ENCODE measurements at places on chromosomes 7 and 10.

DNA sequence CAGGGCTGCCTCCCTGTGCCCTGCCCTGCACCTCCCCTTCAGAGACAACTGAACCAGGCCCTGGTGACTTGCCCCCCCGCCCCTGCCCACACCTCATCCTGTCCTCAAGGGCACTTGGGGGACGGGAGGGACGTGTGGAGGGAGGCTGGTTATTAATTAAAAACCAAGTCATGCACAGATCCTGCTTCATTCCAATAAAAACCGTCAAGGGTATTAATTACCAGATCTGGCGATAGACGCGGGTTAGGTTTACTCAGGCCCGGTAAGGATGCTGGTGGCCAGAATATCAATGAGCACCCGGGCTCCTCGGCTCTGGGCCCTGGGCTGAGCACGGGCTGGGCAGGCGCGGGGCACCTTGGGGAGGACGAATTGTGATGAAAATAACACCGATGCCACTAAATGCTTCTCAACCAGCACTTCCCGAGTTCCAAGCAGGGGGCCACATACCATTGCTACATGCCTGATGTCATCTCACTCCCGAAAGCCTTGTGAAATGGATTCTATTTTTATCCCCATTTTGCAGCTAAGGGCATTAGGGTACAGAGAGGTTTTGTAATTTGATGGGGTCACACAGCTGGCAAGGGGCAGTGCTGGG, 24.5 kb upstream of the GTF2IRD1 start:
- no peak for DNase-seq

DNA sequence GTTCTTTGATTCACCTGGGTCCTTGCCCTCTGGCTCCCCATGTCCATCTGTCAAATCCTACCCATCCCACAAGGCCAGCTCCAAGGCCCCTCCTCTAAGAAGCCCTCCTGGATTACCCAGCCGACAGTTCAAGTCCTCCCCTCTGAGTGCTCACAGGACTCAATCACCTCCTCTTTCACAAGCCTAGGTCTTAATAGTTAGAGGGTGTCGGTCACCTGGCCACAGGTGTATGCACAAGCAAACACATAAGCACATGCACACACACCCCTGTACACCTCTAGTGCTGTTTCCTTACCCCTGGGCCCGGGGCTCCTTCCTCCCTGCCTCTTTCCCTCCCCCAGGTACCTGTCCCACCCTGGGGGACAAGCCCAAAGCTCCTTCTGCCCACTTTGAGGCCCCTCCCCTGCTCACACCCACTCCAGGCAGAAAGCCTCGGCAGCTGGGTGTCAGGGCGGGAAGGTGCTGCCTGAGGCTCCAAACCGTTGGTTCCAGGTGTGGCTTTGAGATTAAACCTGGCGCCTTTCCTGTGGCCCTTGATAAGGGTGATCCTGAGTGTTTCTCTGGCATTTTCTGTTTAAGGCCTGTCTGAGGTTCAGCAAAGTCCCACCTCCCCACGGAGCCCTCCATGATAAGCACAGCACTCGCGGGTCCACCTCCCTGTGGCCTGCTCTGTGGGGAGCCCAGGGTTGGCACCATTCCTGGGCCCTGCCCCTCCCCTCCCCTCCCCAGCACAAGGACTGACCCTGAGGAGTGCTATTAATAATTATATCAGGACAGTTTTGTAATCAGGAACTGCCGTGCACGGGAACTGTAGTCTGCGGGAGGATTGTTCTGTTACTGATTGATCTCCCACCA, 14.6 kb upstream of the AQP1 start:
- no peak for DNase-seq

DNA sequence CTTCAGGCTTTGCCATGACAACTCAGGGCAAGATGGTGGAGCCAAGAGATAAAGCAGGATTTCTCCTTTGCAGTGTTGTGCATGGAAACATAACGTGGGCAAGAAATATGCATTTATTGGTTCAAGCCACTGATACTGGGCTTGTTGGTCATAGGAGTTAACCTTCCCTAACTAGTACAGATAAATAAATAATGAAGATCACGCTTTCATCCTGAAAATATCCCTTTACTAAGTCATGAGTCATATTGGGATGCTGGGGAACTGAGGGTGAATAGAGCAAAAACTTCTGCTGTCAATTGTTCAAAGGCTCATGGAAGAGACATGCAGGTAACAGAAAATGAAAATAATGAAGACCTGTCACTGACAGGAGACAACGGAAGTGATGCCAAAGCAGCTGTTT, 55.5 kb downstream of the TES start:
- no peak for DNase-seq

DNA sequence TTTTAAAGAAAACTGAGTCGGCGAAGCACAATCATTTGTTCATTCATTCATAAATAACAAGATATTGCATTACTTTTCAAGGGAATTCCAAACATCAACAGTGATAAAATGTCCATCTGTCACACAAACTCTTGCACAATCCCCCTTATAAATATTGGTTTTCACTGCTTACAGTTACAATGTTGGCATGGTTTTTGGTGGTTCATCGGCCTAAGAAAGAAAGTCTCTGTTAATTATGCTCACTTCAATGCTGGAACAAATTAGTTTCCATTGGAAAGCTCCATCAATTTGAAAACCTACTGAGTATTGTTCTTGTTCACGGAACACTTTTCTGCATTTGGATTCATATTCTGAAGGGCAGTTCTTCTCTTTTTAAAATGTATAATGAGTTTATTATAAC, 188.5 kb downstream of the JAZF1 start:
- no peak for DNase-seq

DNA sequence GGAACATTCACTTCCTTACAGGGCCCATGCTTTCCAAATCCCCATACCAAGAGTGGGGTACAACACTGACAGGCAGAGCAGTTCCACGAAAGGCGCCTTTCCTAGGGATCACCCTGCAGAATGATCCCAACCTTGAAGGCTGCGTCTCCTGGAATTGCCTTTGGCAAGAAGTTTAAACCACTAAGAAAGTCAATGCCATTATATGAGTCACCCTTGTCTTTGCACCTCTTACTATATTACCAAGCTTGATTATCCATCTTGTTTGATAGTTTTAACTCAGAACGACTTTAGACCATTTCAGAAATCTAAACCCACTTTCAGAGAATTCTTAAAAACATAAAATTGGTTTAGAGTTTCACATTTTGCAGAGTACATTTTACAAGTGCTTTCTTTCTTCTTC, 282.1 kb downstream of the ARHGAP12 start:
- no peak for DNase-seq

DNA sequence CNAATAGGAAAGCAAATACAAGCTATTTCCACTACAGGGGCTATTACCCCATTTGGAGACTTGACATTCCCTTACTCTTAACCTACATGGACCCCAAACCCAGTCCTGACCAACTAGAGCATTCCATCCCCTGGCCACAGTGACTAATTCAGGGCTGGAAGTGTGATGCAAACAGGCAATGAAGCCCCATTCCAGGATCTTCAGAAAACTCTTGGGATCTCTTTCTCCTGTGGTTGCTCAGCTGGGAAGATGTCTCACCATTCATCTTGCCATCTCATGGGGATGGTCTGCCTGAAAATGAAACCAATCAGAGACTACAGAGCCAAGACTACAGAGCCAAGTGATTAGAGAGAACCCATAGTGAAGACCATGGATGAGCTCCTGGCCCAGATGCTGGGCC, 206.2 kb downstream of the ZNF365 start:
- no peak for DNase-seq

DNA sequence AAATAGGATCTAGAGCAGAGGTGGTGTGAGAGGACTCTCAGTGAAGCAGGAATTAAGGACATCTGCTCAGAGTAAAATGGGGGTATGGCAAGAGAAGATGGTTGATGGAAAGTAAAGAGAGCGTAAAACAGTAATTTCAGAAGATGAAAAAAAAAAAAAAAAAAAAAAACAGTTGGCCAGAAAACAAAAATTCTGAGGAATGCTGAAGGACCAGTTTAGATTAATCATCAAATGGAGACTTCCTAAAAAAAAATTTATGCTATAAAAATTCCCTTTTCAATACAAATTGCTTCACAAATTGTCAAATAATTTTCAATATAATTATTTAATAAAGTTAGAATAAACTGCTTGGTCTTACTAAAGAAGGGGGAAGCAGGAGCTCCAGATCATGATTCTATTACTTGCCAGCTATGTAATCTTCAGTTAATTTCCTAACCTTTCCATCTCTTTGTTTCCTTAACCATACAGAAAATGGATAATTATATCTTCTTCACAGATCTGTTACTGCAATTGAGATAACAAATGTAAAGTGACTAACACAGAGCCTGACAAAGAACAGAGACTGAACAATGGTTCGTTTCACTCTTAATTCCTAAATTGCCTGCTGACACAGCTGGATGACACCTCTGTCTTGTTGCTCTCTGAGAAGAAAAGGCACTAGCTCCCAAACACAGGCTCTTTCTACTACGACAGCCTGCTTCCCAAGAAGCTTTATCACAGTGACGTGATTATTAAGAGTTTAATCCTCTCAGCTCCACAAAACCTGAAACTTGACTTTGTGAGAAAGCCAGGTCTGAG, 64.9 kb upstream of the GPR22 start:
- DNase-seq: no peak

All from GM10248 (cell line).